ENCODE measurements at places on chromosomes 7 and 10. TPM values are rescaled to one million over a fixed set of nuclear protein-coding genes. Genes with fewer than 3 reads are reported as not detected.

ADAP1 gene
- total RNA-seq = 6.2 TPM

- no peak for DNase-seq
These were observed 91.1 kb upstream of the DNAJB12 start for GRCh38 chr10:72445851-72446250.

GRCh38 chr7:112462236-112462635 lies 12.0 kb downstream of the IFRD1 start:
- DNase-seq = no peak

FAM131B gene
- total RNA-seq = 18.5 TPM

PANK1 gene
- 33.2 TPM for total RNA-seq

GRCh38 chr10:21494191-21495001 lies 31.1 kb downstream of the SKIDA1 start:
- DNase-seq = peak; percentile 47

DNA sequence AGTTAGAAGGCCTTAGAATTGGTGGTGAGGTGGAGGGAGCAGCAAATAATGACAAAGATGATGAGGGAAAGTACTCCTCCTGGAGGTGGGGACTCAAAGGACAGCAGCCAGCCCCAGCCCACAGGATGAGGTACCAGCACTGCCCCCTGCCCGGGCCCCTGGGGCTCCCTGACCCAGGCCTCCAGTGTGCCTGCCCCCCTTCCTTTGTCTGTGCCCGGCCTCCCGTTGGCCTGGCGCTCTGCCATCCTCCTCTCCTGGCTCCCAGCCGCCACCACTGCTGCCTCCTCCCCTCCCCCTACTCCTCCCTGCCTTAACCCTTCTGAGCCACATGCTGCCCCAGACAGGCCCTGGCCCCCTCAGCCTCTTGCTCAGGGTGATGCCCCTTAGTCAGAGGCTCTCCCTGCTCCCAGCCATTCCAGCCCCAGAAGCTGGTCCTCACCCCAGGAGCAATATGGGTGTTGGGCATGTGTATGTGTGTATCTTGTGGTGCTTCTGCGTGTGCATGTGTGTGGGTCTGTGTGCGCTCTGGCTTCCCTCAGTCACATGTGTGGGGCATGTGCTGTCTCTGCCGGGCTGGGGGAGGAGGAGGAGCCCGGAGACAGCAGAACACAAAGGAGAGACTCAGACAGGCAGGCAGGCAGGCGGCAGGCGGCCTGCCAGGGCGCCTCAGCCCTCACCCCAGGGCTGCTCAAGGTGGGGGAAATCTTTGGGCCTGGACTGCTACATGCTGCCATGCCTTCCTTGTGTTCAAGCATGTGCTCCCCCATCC lies 2.6 kb downstream of the LDB1 start:
- peak; percentile 77 for DNase-seq

DNA sequence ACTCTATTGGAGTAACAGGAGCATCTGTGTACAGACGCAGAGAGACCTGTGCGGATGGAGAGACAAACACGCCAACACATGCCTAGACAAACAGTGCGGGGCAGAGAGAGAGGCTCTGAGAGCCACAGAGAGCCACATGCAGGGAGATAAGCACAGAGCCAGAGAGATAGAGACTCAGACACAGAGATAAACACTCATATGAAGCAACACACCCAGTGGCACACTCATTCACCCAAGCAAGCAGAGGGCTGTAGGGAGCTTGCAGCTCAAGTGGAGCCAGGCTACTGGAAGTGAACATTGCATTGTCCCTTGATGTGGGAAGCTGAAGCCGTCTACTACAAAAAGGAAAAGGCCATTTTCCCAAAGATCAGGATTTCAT lies 46.6 kb upstream of the PODXL start:
- DNase-seq = no peak

DNA sequence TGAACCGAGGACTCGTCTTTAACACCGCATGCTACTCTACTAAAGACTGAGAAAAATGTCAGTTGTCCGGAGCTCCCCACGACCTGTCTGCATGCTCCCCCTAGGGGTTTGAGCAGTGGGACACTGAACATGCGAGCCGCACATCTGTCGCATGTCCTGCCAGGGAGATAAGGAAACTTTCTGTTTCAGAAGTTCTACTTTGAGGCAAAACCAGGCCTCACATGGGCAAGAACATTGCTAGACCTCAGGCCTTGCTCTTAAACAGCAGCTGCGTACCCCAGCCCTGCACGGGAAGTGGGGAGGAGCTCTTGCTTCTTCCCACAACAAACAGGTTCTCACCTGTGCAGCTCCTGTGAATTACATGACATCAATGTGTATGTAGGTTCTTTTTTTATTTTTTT lies 30.3 kb upstream of the HERPUD2 start:
- DNase-seq = no peak

HOXA10 gene
- total RNA-seq = not detected

DNA sequence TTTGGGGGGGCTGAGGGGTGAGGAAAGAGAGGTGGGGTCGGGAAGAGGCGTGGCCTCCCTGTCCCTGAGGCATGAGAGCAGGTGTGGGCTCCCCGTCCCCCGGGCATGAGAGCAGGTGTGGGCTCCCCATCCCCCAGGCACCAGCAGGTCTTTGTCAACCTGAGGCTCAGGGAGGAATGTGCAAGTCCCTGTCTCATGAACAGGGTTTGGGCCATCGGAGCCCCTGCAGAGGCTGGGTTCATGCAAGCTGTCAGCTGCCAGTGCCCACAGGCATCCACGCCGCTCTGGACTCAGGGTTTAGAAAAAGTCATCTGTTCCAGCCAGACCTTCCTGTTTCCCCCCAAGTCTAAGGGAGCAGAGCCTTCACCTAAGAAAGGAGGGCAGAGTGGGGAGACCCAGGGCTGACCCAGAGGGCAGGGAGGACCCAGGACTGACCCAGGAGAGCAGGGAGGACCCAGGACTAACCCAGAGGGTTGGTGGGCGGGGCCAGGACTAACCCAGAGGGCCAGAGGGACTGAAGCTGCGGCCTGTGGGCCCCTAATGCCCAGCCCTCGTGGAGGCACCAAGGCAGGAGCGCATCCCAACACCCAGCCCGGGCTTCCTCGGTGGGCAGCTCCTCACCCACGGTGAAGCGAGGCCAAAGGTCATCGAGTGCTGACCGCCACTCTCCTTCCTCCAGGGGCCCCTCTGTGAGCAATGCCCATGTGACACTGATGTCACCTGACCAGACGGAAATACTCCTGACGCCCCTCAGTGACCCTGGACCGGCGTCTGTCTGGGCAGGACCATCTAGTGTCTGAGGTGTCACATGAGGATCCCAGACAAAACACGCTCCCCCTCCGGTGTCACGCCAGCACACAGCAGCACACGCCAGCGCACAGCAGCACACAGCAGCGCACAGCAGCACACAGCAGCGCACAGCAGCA lies 28.9 kb upstream of the GPR146 start:
- no peak for DNase-seq
